Heart left ventricle (tissue), 16 donors: ENCODE measurements at places on chromosomes 6 and 20. TPM values are rescaled to one million over a fixed set of nuclear protein-coding genes. Genes with fewer than 3 reads are reported as not detected.

RSPH9 gene
- polyA plus RNA-seq: 0.50 TPM

KCNQ5 gene
- polyA plus RNA-seq: not detected

FAM110A gene
- polyA plus RNA-seq: 1.3 TPM

TMEM200A gene
- polyA plus RNA-seq: not detected

OOEP gene
- polyA plus RNA-seq: not detected

PPDPF gene
- polyA plus RNA-seq: 318 TPM

CLVS2 gene
- 0.01 TPM for polyA plus RNA-seq
